ENCODE measurements at places on chromosomes 13 and 19.

GRCh38 chr13:51814825-51815650 is 11.1 kb upstream of the DHRS12 start:
- peak; percentile 61 for DNase-seq

DNA sequence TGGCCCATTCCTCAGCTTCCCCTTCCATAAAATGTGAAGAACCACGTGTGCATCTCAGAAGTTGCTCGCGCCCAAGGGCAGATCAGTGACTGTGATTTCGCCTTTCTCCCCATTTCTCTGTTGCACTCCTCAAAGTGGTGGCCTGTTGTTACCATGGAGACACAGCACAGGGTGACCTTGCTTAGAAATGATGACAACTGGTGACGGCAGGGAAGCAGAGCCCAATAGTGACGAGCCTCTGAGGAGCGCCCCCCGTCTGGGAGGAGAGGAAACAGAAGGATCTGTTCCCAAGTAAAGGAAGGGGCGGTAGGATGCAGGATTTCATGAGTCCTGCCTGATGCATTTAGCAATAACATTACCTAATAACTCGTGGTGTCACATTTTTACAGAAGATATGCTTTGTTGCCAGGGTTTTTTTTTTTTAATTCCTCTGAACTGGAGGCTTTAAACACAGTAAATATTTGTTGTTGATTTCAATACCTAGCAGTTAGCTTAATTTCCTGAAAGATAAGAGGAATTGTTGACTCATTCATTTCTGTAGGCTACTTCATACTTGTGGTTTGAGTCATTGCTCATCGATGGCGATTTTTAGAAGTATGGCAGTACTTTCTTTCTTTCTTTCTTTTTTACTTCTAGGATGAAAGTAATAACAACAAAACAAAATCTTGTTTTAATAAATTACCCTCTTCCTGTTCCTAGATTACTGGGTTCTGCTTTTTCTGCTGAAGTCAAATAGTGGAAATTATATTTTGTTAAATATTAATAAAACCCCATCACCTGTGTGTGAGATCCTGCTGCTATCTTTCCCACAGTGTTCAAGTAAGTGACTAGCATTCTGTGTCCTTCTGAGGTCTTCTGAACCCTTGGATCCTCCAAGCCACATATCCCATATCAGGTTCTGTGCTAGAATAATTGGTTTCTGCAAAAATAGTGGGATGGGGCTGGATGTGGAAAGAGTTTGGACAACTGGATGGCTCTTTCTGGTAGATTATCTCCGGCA is 36.0 kb downstream of the MBNL2 start:
- DNase-seq: no peak

GRCh38 chr13:112614835-112615234 is 26.9 kb upstream of the TUBGCP3 start:
- no peak for DNase-seq

DNA sequence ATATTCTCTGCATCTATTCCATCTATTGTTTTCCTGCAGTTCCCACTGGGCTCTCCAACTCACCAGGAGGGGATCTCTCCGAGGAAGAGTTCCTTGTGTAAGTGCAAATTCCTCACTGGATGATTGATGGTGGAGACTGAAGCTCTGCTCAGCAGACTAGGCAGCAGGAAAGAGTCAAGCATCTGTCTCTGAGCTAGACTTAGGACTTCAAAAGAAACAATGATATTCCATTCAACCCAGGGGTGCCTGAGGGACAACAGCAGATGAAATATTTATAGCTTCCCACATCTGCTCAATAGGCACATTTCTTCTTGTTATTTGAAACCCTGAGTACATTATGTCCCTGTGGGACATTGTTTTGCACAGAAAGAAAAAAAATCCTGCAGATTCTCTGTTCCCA is at the start of the genes OR7A5 and OR7C1:
OR7A5 (minus strand) TSS at position 175 of the 400 bp plus-strand sequence. CDS start 6,944 bp downstream, outside the sequence.
OR7C1 (minus strand) TSS at position 175 of the 400 bp plus-strand sequence. CDS start 35,049 bp downstream, outside the sequence.
- DNase-seq: no peak

- DNase-seq: no peak
Observed at GRCh38 chr19:5023128-5023571, 54.2 kb downstream of the KDM4B start.

DNA sequence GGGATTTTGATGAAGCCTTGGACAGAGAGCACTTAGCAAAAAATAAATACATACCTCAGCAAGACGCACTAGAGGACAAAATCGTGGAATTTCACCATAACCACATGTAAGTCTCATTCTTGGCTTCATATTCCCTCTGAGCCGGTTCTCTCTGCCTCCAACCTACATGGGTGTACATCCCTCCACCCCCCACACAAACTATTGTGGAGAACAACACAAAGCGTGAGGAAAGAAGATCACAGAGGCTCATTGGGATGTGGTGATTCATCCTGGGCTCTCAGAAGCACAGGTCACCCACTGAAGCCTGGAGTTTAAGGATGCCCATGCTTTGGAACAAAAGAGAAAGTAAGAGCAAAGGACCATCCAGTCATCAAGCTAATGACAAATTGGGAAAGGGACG is 192.2 kb downstream of the STK24 start:
- no peak for DNase-seq

GRCh38 chr19:35755550-35756376 is 1.1 kb downstream of the HSPB6 start:
- DNase-seq: peak; percentile 25

- DNase-seq: no peak
Observed at GRCh38 chr19:19191768-19192077, 229 bp downstream of the BORCS8 start.

DNA sequence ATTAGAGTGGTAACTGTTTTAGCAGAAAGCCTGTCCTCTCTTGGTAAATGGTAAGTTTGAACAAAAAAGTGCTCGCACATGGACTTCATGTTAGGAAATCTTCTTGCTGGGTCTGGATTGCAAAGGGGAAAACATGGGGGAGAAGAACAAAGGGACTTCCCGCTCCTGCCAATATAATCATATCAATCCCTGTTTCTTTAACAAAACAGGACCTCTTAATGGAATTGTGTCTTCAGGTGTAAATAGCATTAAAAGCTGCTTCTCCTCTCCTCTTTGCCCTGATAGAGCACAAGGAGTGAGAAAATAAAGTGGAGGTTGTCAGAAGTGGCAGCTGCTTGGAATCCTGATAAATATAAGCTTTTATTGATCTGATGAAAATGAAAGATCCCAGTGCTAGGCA is 20.4 kb upstream of the ZNF536 start:
- no peak for DNase-seq

DNA sequence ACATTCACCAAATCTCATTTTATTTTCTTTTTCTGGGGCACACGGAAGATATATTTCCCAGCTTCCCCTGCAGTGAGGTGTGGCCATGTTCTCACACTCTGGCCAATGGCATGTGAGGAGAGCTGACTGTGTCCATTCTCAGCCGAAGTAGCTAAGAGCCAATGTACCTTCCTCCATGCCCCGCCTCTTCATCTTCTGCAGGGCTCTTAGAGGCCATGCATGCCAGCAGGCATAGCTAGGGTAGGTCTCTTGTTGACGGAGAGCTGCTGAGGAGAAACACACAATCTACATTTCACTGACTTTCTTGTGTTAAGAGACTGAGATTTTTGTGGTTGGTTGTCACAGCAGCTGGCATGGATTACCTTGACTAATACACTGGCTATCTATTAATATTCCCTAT is 9.8 kb upstream of the MICU2 start:
- DNase-seq: no peak

DNA sequence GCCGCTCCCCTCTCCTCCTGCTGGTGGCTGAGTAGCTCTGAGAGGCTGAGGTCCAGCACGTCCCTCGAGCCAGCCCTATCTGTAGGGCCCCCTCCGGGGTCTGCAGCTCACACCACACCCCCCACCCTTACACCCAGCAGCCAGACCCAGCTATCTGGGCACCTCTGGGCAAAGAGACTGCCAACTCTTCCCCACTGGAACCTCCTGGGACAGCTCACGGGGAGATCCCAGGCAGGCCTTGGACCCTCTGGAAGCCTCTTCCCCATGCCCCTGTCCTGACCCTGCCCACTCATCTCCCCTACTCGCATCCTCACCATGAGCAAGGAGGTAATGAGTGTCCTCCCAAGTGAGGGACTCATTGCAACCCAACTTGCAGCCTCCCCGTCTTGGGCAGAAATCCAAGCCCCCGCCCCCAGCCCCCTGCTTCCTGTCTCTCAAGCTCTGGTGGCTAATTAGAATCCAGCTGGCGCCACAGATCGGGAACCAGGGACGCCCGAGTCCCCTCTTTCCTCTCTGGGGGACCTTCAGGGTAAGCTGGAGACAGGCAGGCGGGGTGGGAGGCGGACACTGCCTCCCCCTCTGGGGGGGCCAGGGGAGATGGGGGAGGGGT is 22.1 kb downstream of the ADGRL1 start:
- no peak for DNase-seq

GRCh38 chr13:98775844-98776598 is 23.5 kb upstream of the SLC15A1 start:
- no peak for DNase-seq

DNA sequence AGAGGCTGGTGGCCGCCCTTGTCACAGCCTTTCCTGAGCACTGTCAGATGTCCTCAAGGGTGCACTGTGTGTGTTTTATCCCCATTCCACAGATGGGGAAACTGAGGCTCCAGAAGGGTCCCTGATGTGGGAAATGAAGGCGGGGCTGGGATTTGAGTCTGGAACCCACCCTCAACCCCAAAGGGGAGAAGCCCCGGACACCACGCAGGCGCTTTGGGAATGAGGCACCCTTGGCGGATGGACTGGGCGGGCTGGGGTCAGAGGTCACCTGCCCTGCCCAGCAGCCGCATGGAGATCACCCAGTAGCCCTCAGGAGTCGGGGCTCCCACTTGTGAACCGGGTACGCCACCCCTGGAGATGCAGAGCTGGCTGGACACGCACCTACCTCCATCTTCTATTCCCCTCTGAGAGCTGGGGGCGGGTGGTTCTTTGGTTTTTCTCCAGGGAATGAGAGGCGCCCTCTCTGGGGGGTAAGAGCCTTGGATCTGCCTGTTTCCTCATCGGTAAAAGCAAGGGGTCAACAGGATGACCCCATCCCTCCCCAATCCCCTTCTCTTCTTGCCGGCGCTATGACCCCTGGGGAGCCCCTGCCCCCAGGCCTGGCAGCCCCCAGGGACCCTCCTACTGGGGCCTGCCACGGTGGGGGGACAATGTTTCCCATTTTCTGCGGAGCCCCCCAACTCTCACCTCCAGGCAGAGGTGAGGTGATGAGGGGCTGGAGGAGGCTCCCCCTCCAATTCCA is 8.3 kb upstream of the ONECUT3 start:
- no peak for DNase-seq

DNA sequence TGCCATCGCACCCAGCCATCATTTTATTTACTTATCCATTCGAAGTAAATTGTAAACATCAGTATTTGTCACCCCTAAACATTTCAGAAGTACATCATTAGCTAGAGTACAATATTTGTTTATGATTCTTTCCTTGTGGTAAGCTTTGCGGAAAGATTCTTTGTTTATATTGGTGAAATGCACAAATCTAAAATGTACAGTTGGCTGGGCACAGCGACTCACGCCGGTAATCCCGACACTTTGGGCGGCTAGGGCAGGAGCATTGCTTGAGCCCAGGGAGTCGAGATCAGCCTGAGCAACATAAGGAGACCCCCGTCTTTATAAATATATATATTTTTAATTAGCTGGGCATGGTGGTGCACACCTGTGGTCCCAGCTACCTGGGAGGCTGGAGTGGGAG is 10.1 kb downstream of the LGALS7B start:
- no peak for DNase-seq

DNA sequence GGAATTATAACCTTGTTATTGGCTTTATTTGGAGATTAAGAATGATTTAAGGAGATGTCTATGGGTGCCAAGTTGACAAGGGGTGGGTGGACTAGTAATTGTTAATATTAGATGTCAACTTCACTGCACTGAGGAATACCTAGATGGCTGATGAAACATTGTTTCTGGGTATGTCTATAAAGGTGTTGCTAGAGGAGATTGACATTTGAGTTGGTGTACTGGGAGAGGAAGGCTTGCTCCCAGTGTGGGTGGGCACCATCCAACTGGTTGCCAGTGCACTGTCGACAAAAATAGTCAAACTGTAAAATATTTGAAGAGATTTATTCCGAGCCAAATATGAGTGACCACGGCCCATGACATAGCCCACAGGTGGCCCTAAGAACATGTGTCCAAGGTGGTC is 378.8 kb downstream of the NDFIP2 start:
- no peak for DNase-seq

GRCh38 chr13:58978331-58978730 is 1185.4 kb downstream of the DIAPH3 start:
- no peak for DNase-seq

DNA sequence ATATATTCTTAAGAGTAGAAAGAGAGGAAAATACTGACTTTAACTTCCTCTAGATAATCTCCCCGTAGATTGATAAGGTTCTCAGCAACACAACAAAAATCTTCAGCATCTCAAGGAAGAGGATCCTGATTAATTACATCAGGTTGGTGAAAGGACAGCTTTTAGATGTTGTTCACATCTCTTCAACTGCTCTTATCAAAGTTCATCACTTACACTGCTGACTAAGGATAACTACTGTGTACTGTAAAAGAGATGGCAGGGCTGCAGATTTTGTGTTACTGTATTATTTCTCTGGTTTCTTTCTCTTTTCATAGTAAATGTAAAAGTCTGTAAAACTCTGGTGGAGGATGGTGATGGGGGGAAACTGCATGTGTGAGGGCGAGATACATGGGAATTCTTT is 133.7 kb downstream of the PCDH9 start:
- DNase-seq: no peak

DNA sequence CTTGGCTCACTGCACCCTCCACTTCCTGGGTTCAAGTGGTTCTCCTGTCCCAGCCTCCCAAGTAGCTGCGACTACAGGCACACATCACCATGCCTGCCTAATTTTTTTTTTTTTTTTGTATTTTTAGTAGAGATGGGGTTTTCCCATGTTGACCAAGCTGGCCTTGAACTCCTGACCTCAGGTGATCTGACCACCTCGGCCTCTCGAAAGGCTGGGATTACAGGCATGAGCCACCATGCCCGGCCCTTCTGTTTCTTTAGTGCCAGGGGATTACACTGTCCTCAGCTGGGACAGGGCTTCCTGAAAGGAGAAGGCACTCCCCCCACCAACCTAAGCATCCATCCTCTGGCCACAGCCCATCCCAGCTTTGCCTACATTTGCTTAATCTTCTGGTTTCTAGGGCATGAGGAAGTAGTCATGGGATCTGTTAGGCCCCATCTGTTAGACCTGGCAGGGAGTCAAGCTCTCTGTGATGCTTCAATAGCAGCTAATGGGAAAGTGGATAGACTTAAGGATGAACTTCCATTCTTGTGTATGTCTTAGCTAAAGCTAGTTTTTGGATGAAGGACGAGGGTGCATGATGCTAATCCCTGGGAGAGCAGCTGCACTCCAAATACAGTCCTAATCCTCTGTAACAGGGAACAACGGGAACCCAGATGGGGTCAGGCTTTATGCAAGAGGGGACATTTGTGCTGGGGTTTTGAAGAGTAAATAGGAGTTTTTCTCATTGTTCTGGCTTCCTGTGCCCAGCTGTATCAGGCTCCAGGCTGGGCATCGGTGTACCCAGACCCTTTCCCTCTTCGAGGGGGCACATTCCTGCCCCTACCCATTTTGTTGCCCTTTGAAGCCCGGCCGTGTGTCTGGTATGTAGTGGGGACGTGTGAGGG is 2.6 kb downstream of the VAV1 start:
- DNase-seq: no peak

GRCh38 chr19:17538684-17539237 is 16.7 kb upstream of the COLGALT1 start:
- DNase-seq: no peak

Measured in activated CD8-positive, alpha-beta memory T cell treated with anti-CD3 and anti-CD28 coated beads for 4 hours (primary cell).